ENCODE measurements at places on chromosomes 11 and 22. TPM values are rescaled to one million over a fixed set of nuclear protein-coding genes. Genes with fewer than 3 reads are reported as not detected.

The CARD10 gene
- 58.6 TPM for total RNA-seq

DNA sequence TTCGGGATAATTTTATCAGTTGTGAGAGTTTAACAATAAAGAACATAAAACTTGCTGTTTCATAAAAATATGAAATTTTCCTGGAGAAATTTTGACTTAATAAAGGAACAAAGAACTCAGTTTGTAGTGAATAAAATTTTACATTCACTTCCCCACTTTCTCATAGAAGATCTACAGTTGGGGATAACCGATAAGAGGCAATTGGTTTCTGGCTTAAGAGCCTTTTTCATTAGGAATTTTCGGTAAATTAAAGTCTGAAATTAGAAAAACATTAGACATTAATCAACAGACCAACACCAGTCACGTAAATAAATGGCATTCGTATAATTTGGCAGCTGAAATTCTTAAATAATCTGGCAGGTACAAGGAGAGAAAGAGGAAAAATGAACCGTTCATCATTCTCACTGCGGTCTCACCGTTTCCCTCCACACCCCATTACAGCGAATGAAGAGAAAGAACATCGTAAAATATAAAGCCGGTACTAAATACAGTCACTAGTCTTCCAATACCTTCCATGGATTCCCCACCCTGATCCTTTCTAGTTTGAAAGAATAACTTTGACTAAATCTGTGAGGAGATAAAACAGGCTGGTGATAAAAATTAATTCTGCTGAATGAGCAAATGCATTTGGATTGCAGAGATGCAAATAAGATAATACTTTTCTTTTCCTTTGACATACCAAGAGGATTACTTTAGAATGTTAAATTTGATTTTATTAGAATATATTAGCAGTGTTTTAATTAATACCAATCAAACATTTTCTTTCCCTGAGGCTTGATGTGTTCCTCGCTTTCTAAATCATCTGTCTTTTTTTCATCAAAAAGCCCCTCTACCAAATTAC, 19.5 kb downstream of the BLID start:
- DNase-seq: no peak

The BTG4 gene
- total RNA-seq: not detected

DNA sequence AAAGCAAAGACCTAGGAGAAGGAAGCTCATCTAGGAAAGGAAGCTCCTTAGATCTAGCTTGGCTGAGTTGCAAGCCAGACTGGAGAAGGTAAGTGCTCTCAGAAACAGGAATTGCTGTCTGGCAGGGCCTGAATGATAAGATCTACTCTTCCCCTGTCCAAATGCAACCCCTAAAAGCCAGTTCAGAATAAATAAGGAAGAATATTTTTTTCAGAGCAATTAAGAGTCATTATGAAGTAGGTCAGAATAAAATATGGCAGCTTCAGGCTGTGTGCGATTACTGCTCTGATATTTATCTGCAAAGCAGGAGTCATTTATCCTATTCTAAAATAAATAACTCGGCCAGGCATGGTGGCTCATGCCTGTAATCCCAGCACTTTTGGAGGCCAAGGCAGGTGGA, 82.1 kb downstream of the PIWIL4 start:
- DNase-seq: no peak

DNA sequence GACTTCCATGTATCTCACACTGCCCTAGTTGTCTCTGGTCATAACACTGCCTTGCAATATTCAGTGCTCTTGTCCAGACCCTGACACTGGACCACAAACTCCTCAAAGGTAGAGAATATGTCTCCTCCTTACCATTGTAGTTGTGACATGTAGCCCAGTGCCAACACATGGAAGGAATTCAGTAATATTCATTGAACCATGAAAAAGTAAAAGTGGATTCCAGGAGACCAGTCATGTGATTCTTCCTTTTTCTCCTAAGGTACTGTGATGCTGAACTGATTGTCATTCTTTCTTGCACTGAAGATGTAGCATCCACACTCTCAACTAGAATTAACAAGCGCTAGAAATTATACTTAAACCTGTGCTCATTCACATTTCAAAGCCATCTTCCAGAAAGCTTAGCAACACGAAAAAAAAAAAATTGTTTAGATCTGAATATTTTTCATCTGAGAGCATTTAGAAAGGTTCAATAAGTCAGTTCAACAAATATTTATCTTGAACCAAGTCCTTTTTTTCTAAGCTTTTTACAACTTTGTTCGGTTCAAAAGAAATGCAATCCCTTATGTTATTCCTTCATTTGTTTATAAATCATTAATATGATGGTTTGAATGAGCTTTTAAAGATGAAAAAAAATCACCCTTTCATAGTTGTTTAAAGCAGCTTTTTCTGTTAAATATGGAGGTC, 224.7 kb upstream of the BLID start:
- DNase-seq: peak; percentile 53

The ESRRA gene
- total RNA-seq: 38.8 TPM

The OOSP3 gene
- not detected for total RNA-seq

DNA sequence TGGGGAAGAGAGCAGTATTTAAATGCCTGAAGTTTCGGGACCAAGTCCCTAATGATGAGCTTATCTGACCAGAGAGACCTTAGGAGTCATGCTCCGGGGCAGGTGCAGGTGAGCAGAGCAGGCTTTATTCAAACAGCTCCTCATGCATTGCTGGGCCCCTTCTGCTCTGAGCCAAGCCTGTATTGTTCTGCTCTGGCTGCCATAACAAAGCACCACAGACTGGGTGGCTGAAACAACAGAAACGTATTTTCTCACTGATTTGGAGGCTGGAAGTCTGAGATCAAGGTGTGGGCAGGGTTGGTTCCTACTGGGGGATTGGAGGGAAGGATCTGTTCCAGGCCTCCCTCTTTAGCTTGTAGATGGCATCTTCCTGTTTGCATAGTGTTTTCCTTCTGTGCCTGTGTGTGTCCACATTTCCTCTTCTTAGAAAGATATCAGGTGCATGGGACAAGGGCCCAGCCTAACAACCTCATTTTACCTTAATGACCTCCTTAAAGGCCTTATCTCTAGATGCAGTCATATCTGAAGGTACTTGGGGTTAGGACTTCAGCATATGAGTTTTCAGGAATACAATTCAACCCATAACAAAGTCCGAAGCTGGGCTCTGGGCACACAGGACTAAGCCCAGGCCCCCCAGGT, 97.1 kb upstream of the PARVA start:
- DNase-seq: no peak

DNA sequence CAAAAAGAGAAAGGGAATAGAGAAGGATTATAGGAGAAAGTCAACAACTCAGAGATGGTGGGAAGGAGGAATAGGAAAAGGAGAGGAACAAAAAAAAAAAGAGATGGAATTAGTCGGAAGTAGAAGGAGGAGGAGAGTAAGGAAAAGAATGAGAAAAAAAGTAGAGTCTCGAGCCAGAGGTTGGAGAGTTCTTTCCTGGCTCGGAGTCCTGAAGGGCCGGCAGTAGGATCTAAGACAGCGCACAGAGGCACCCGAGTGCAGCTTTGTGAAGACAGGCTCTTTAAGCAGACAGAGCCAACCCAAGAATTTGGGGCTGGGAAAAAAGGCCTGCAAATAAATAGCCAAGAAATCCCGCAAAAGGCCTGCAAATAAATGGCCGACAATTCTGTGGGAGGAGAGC, 170.4 kb upstream of the CCDC90B start:
- DNase-seq: no peak

DNA sequence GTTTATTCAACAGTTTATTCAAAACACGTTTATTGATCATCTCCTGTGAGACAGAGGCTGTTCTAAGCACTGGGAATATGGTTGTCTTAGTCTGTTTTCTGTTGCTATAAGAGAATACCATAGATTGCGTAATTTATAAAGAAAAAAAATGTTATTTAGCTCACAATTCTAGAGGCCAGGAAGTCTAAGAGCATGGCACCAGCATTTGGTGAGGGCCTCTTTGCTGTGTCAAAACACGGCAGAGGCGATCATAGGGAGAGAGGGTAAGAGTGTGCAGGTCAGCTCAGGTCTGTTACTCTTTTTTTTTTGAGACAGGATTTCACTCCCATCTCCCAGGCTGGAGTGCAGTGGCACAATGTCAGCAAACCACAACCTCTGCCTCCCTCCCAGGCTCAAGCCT, 5.2 kb upstream of the IL17RA start:
- no peak for DNase-seq

The CHRDL2 gene
- total RNA-seq: not detected

The KDM4D gene
- 4.1 TPM for total RNA-seq

DNA sequence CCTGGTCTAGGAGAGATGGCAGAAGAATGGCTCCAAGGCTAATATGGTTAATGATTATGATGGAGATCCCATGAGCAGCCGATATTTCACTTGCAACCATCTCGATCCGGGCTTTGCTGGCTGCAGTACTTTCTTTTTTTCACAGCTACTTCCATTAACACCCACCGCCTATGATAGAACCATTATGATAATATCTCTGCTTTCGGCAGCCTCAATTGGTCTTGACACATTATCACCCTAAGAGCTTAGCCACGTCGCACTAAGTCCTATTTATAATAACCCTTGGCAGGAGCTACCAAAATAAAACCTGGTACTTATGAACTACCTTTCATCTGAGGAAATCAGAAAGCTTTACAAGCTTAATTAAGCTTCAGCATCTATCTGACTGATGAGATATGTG, 7.6 kb upstream of the FJX1 start:
- no peak for DNase-seq

GRCh38 chr11:124093330-124093729, 21.9 kb upstream of the VWA5A start:
- DNase-seq: no peak

DNA sequence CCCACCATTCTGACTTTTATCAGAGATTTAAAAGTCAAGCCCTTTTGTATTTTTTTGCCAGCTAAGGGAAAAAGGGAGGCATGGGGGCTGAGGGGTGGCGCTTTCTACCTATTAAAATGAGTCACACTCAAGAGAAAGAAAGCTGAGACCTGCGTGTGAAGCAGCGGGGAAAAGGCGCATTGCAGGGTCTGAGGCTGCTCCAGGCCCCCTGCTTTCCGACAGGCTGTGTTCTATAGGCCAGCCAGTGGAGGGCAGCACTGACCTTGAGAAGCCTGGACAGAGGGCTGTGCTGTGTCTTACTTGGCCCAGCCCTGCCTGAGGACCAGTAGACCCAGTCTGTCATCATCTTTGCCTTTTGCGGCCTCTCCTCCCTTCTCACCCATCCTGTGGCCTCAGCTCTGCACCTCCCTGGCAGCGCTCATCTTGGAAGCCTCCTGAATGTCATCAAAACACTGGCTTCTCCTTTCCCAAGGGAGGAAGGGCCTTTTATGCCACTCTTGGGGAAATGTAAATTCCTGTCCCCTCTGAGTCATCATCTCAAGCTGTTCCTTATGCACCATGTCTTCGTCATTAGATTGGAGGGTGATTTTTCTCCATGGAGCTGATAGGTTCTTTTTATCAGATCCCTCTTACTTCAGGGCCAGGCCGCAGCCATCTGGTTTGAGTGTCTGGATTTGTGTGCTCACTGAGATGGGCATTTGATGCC, 12.6 kb upstream of the MAPK8IP1 start:
- DNase-seq: peak; percentile 44

DNA sequence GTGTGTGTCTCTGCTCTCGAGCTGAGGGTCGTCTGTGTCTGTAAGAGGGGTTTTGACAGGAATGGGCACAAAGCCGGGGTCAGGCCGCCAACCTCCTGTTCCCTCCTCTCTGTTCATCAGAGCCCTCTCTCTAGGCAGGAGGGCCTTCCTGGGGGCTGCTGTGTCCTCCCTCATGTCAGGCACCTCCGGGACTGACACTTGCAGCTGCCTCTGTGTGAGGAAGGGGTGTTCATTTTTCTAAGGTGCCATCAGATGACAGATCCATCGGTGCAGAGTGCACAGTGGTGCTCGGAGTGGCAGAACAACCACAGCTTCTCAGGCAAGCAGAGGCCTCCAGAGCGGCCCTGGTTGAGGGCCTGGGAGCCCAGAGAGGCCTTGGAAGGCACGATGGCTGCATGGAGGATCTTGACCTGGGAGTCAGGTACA, 265.4 kb upstream of the B3GAT1 start:
- no peak for DNase-seq

The HPX gene
- total RNA-seq: not detected

- DNase-seq: no peak
Measured at GRCh38 chr11:2661173-2662023, 38.4 kb downstream of the KCNQ1OT1 start.

DNA sequence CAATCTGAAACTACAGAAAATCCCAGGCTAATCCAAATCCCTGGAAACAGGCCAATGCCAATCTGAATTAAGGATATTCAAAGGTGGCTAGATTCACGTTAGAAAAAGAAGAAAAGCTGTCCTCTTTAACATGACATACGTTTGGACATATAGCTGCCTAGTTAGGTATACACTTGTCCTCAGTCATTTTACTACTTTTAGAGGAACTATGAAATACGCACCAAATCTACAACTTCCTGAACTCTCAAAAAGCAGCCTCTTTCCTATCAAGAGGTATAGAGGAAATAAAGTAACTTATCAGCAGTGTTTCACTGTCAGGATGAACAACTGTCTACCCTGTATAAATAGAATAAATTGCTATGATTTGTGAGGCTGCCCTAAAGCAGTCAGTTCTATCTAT, 24.0 kb downstream of the KMT5B start:
- no peak for DNase-seq
